Activated effector memory CD4-positive, alpha-beta T cell treated with Interleukin-2 at 50 U/mL for 16 hours (primary cell): ENCODE measurements at places on chromosomes 7 and 10.
A peak's percentile ranks its signal among the peaks of the same experiment; 100 is the strongest.

GRCh38 chr7:73758581-73759138, 11.4 kb downstream of the CLDN3 start:
- DNase-seq = no peak

- DNase-seq = no peak
Measured at GRCh38 chr10:72037266-72037665, 51.1 kb downstream of the SPOCK2 start.

- peak; percentile 45 for DNase-seq
Measured at GRCh38 chr7:157337316-157338149, 729 bp downstream of the DNAJB6 start.

DNA sequence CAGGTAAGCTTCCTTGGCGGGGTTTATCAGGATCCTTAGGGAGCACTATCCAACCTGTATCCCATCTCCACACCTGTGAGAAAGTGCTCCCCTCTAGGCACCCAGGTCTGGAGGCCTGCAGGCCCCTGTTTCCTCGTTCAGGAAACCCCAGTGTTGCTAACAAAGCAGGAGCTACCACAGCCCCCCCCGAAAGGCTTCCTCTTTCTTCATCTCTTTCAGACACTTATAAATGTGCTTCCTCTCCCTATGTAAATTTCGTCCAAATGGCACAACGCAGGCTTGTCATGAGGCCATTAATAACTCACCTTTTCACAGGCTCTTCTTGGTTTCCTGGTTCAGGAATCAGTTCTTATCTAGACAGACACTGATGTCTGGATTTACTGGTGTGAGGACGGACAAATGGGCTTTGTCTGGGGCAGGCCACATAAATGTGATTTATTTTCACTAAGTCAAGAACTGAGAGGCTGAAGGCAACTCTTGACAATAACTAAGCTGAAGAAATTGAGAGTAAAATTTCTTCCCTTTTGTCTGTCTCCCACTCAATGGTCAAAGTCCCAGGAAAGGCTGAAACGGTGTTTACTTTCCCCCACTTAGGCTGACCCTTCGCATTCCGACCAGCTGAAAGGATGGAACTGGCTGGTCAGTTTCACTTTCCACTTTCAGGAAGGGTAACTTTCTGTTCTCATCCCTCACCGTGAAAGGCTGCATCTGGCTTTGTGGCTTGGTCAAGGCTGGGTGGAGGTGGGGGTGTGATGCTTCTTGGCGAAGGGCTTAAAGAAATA, 46.8 kb downstream of the PIK3AP1 start:
- DNase-seq = no peak

DNA sequence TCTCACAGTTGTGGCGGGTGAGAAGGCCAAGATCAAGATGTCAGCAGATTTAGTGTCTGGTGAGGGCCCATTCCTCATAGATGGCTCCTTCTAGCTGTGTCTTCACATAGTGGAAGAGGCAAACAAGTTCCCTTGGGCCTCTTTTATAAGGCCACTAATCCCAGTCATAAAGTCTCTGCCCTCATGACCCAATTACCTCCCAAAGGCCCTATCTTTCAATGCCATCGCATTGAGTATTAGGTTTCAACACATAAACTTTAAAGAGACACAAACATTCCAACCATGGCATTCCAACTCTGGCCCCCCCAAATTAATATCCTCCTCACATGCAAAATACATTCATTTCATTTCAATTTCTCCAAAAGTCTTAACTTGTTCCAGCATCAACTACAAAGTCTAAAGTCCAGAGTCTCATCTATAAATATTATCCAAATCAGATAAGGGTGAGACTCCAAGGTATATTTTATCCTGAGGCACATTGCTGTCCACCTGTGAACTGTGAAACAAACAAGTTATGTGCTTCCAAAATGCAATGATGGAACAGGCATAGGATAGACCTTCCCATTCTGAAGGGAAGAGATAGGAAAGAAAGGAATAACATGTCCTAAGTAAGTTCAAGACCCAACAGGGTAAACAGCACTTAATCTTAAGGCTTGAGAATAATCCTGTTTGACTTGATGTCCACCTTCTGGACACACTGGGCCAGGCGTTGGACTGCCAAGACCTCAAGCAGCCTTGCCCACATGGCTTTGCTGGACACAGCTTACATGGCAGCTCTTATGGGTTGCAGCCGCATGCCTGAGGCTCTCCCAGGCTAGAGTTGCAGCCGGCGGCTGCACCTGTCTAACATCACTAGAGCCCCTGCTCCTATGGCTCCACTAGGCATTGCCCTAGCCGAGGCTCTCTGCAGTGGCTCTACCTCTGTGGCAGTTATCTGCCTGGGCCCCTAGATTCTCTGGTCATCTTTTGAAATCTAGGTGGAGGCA, 312.8 kb downstream of the TNS3 start:
- DNase-seq = no peak

- DNase-seq = no peak
Measured at GRCh38 chr10:52071814-52072213, 242.3 kb upstream of the DKK1 start.

DNA sequence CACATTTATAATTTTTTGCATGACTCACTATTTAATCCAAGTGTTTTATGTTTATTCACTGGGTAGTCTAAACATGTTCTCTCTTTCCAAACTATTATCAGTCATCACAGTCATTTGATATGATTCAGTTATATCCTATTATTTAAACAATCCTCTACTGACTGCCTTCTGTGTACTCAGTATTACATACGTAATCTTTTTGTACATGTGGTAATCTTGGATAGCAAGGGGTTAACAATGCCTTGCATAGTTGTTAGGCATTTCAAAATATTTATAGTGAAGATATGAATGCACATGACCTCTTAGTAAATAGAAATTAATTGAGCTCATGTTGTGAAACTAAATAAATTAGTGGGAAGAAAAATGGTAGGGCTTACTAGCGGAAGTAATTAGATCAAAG, 379.4 kb upstream of the KIAA1217 start:
- DNase-seq = no peak

DNA sequence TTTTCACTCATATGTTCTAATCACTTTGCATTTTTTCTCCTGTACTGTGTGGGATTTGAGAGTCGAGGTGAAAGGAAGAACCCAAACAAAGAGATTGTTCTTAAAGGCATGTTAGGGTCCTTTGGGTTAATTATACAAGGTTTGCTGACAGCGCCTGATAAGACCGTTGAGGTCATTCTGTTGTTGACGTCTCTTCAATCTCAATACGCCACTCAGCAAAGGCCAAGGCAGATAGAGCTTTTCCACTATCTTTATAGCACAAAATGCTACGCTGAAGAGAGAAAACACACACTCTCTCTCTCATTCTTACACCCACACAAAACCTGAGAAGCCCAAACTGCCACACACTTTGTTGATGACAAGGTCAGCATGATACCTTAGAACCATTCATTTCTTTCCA, 228.7 kb downstream of the CNTNAP2 start:
- DNase-seq = no peak

GRCh38 chr7:27555670-27556069, 107.0 kb downstream of the HIBADH start:
- DNase-seq = no peak

DNA sequence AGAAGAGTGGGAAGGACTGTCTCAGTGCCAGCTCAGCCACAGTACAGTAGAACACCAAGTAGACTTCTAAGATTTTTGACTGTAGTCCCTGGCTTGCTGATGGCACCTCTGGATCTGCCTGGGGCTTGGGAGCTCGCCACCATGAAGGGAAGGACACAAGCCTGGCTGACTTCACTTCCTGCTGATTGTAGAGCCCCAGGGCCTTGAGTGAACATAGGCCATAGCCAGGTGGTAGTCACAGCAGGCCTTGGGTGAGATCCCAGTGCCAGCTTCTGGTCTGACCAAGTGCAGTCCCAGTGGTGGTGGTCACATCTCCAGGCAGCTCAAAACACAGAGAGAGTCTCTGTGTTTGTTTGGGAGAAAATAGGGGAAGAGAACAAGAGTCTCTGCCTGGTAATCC, 57.6 kb upstream of the HBP1 start:
- DNase-seq = no peak

DNA sequence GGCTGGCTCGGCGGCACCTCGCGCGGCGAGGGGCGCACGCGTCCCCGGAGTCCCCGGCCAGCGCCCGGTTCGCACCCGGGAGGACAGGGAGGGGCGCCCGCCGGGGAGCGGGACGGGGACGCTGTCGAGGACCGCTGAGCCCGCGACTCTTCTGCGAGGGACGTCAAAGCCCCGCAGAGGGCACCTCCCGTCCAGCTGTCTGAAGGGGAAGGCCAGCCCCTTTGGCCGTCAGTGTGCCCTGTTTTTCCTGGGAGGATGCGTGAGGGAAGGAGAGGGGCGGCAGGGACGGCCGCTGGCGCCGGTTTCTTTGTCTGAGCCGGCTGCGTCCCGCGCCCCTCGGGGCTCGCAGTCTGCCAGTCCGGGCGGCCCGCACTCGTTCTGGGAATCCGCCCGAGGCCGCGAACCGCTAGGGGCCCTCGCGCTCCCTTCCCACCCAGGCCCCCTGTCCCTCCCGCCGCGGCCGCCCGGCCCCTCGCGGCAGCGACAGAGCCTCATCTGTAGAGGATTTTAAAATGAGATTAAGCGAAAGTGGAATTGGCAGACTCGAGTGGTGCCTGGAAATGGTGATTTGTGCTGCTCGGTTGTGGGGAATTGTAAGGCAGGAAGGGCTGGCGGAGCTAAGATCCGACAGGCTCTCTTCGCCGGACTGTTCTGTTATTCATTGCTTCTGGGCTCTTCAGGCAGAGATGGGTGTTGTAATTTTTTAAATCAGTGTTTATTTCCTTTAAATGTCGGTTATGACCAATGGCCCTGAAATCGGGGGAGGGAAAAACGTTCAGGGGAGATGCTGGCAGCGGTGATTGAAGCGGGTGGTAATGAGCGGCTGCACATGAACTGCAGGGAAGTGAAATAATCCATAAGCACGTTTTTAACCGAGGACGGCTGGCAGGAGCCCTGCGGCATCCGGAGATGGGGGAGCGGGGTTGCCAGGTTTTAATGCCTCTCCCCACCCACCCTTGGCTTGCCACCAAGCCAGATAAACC, 618 bp upstream of the RELN start:
- DNase-seq = no peak

- no peak for DNase-seq
Measured at GRCh38 chr10:24407928-24408327, 199.0 kb downstream of the KIAA1217 start.

- DNase-seq = no peak
Measured at GRCh38 chr10:5659702-5660528, 6.5 kb downstream of the ASB13 start.

GRCh38 chr7:23759671-23760391, 49.8 kb downstream of the STK31 start:
- no peak for DNase-seq

DNA sequence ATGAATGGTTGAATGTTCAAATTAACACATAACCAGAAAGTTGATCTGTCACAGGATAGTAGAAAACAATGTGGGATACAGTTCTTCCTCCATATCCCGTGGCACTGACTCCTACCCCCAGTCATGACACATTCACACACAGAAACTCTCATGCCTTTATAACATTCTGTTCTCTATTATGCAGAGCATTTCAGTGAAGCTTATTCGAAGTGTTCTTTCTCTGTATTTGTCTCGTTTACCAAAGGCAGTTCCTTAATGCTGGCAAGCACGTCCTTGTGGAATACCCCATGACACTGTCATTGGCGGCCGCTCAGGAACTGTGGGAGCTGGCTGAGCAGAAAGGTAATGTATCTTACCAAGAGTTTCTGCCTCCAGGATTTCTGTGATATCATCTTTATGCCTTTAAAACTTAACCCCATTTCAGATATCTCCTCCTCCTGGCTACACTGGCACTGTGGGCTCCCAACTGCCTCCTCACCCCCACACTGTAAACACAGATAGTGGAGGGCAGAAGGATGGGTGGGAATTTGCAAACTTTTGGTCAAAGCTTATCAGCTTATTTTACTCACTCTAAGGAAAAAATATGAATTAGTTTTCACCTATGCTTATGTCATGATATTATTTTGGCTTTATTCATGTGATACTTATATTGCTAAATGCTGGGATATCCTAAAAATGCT, 34.1 kb downstream of the BLVRA start:
- DNase-seq = no peak

DNA sequence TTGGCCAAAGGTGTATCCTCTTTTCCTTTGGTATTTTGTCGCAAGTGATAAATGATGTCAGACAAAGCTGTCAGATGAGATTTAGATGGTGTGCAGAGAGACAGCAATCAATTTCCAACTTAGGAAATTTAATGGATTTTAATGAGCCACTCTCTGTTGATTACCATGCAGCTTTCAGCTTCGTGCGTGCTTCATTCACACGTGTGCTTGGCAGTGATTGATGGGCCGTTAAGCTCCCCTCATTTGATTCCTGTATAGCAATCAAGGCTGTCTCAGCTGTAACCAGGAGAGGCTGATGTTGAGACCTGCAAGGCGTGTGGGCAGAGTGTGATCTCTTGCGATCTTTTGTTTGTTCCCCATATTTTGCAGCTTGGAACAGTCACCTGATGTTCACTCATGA, 439.6 kb downstream of the CALN1 start:
- DNase-seq = no peak

DNA sequence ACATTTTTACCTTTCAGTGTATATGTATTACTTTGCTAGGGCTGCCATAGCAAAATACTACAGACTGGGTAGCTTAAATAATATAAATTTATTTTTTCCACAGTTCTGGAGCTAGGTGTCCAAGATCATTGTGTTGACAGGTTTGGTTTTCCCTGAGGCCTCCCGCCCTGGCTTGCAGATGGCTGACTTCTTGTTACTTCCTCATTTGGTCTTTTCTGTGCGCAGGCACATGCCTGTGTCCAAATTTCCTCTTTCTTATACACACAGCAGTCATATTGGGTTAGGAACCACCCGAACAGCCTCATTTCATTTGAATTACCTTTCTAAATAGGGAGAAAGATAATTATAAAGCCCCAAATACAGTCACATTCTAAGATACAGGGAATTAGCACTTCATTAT, 521.6 kb upstream of the SORCS1 start:
- DNase-seq = no peak

DNA sequence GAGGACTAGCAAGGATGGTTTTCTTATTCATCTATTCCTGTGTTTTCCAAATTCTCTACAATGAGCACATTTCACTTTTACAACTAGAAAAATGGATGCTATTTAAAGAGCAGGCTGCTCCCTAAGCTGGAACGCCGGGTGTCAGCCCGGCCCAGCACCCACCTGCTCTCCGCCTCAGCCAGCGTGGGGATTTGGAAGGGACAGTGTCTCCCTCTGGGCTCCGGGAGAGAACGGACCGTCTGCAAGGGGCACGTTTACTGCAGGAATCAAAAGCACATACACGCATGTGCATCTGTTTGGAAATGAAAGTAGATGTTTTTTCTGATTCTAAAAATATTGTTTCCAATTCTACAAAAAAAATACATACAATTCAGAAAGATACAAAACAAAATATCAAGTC, 2.3 kb upstream of the JAKMIP3 start:
- no peak for DNase-seq

GRCh38 chr7:7996568-7996967, 28.0 kb downstream of the GLCCI1 start:
- no peak for DNase-seq

DNA sequence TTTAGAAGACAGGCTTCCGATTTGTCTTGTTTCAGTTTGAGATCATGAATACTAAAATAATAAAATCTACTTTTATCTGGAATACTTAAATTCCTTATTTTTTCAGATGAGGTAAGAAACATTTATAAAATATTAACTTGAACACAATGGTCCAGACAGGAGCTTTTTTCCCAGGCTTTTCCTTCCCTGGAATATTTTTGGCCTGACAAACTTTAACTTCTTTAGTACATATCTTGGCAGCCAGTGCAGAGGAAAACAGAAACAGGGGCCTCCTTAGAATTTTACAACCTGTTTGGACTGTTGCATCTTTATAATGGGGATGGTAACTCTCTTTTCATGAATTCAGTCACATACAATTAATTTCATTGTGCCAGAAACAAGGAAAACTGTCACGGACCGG, 41.4 kb downstream of the NRP1 start:
- no peak for DNase-seq

GRCh38 chr7:137846827-137847567, at the start of gene DGKI:
Gene DGKI, minus strand, starts transcription at chr7:137846974.
- no peak for DNase-seq
